ENCODE measurements at places on chromosomes 2 and 18.

- peak; percentile 15 for DNase-seq
Observed at GRCh38 chr2:99336804-99337112, 431 bp upstream of the EIF5B start.

GRCh38 chr18:42941860-42942259 is 173.6 kb downstream of the RIT2 start:
- DNase-seq = no peak

DNA sequence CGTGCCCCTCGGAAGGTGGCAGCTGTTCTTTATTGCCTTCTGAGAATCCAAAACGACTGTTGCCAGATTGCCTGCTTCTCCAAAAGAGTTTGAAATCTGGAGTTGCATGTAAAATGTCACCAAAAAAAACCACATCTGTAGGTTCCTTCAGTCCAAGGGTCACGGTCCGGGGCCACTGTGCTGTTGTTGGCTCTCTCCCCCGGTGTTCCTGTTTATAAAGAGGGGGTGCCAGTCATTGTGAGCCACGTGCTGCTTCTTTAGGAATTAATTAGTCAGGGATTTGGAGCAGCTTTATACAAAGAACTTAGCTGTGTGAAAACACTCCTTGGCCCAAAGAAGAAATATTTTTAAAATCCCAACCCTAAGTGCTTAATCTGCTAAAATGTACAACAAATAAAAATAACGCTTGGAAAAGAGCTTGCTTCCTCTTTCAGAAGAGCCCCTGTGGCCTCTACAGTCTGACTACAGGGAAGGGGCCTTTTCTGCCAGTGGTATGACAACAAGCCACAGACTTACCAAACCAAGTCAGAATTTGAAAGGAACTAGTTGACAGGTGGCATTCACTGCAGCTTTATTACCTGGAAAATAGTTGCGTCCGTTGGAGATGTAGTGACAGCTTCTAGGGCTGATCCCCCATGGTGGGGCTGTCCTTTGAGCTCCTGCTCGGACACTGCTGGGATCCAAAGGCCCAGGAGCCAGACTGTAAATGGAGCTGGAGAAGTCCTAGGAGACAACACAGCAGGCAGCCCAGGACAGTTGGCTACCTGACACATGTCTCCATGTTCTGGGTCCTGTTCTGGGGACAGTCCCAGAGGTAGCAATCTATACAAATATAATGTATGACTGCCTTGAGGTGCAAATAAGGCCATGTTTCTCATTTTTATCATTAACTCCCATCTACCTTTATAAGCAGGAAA is 84.5 kb upstream of the SLC1A4 start:
- no peak for DNase-seq

GRCh38 chr2:181380581-181380980 is 76.6 kb upstream of the ITGA4 start:
- DNase-seq = no peak

- no peak for DNase-seq
Observed at GRCh38 chr18:3457261-3457724, 7.3 kb downstream of the TGIF1 start.

DNA sequence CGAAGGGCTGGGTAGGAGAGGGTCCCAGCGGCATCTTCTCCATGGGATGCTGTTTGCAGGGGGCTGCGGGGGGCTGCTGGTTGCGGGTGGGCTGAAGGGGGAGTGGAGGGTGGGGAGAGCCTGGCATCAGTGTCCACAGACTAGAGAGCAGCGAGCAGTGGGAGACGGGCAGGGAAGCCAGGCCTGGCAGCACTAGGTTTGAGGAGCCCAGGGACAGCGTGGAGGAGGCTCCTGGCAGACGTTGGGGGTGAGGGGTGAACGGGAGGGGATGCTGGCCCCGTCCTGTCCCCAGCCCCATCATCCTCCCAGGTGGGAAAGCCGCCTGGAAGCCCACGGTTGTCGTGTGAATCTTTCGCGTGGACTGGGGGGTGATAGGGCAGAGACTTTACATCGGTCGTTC is 48.2 kb upstream of the TFCP2L1 start:
- DNase-seq = no peak

- DNase-seq = no peak
Observed at GRCh38 chr2:27932396-27932795, 41.9 kb downstream of the BABAM2 start.

Data from activated CD4-positive, alpha-beta memory T cell treated with anti-CD3 and anti-CD28 coated beads for 36 hours (primary cell).